ENCODE measurements at places on chromosomes 5 and 9. TPM values are rescaled to one million over a fixed set of nuclear protein-coding genes. Genes with fewer than 3 reads are reported as not detected.

The TRPM6 gene
- 0.03 TPM for total RNA-seq

- DNase-seq, result no peak
These were observed 454.3 kb downstream of the KDM4C start for GRCh38 chr9:7212101-7212500.

GRCh38 chr9:105188746-105189145, 55.7 kb upstream of the SLC44A1 start:
- DNase-seq, result no peak

DNA sequence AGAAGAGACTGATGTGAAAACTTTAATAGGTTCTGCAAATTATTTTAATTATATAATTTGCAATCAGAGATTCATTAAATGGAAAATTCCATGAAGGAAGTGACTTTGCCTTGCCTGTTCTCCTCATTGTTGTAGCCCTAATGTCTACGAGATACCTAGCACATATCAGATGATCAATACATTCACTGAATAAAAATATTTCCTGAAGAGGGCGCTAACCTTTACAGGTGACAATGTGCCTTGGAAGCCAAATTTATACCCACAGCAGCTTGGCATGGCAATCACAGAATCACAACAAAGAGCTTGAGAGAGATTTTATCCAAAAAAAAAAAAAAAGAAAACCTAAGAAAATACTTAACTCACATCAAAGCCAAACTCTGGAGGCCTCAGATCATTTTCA, 17.4 kb downstream of the HAUS6 start:
- DNase-seq, result no peak

GRCh38 chr9:135355521-135356011, 124.0 kb upstream of the PPP1R26 start:
- no peak for DNase-seq

GRCh38 chr5:81785322-81785721, 34.4 kb upstream of the SSBP2 start:
- DNase-seq, result no peak

GRCh38 chr5:138536665-138537315, 6.2 kb downstream of the ETF1 start:
- no peak for DNase-seq

DNA sequence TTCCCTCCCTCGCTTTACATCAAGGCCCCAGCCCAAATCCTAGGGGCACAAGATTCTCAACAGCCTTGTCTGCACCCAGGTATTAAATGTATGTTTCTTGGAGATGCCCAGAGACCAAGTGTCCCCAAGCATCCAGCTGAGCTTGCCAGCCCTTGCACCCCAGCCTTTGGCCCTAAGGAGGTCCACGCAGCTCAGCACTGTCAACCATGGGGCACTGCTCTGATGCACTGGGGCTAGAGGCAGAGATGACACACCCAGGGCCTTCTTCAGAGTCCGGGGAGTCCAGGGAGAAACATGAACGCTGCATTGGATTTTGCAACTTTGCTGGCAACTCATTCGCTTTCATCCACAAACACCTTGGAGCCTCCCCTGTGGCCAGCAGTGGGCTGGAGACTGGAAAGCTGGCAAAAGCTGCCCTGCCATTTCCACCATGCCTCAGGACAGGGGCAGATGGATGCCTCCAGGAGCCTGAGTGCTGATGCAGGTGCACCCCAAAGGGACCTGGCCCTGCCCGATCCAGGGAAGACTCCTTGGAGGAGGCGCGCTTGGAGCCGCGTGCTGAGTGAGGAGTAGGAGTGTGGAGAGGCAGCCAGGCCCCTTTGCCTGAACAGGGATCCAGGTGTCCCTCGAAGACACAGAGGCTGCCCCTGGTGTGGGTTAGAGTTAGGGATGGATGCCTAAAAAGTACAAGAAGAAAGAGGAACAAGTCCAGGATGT, 19.3 kb downstream of the PAEP start:
- DNase-seq, result no peak
